ENCODE measurements at places on chromosomes 4 and X.

DNA sequence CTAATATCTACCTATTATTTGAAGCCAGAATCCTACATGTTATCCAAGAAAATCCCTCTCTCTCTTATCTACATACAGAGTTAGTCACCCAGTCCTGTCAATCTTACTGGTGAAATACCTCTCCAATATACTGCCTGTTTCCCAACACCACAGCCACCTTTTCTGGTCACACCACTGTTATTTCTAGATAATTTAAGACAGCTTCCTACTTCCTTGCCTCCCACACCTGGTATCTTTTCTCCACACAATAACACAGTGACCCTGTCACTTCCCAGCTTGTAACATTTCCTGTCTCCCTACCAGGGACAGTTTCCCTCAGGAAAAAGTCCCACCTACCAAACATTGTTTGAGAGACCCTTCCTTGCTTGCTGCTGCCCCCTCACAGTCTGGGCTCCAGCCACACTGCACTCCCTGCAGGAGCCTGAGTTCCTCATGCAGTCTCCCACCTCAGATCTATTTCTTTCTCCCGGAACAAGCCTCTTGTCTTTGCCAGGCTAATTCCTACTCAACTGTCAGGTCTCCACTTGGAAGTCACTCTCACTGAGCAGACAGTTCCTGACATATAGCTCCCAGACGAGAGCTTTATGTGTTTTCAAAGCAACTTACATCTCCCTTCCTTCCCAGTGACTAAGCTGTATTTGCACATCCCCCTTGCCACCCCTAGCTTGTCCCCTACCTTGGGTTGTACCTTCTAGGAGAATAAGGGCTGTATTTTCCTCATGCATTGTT is 73.6 kb upstream of the QRFPR start:
- DNase-seq, result no peak

DNA sequence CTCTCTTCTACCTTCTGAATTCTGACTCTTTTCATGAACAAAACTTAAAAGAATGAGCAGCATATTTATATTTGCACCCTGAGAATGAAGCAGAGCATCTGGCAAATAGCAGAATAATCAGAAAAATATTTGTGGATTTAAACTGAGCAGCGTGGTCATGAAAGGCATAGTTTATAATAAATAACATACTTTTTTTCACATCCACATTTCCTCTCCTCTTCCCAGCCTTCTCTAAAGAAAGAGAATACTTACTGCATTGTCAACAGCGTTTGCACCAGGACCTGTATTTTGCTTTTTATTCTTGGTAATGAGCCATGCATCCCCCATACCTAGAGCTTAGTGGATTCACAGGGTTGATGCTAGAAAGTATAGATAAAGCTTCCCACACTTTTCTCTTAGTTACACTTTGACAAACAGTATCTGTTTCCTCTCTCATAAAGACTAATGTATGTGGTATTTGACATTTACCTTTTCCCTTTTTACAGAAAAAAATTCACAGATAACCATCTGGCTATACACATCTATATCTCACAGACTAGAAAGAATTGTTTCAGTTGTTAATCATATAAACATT is 131.5 kb downstream of the PRSS12 start:
- no peak for DNase-seq

DNA sequence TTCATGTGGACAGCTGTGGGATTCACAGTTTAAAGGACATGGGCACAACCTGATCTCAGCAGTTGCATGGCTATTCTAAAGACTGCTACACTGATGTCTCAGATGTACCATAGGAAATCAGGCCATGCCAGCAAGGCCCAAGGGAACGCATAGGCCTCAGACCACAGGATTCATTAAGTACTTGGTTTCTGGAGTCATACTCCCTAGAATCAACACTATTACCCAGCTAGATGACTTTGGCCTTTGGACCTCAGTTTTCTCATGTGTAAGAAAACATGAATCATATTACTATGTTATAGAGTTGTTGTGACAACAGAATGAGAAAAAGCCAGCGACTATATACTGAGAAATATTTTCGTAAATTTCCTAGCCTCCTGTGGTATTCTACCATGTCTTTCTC is 67.9 kb downstream of the NHS start:
- no peak for DNase-seq

DNA sequence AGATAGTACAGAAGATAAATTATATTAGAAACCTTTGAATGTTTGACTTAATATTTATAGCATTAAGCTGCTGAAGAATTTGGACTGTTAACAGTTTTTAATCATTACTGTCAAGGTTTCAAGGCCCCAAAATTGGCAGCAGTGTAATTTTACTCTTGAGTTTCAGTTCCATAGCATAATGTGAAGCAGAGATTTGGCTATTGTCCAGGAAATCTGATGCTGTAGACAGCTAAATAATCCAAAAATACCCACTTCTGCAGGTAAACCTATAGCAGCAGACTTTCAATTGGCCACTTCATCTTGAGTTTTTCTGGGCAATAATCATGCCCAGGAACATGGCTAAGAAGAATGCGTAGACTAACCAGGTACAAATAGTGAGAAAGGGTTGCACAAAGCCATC is 85.0 kb downstream of the RCHY1 start:
- DNase-seq, result no peak

DNA sequence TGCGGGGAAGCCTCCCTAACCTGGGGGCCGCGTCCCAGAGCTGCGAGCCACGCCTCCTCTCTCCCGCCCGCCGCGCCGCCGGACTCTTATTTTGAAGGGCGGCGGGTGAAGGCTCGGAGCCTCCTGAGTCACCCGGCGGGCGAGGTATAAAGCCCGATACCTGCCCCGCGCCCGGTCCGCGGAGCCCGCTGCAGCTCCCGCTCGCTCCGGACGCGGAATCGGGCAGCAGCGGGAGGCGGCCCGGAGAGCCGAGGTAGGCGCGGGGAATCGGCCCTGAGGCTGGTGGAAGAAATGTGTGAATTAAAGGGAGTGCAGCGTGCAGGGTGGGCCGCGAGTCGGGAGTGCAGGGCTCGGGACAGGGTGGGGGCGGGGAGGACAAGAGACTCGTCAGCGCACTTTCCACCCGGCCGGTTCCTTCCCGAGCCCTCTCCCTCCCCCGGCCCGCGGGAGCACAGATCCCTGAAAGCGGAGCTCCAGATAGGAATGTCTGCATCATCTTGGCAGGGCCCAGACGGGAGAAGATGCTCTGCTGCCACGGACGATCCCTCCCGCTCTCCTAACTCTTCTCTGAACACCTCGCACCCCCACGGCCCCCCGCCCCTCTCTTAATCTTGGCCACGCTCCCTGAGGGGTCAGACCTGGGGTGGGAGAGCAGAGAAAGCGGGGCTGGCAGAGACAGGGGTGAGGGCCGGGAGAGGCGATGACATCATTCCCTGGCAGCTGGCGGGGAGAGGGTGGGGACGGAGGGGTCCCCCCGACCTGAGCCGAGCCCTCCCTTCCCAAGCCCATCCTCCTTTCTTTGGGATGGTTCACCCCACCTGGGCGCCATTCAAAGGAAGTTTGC is 177.9 kb downstream of the CBR4 start:
- DNase-seq, result peak; percentile 54
